G401 (cell line): ENCODE measurements at places on chromosomes 7 and 10.

GRCh38 chr7:10643545-10643944 is 330.1 kb upstream of the PHF14 start:
- no peak for DNase-seq

GRCh38 chr10:67976292-67977245 is 92.1 kb downstream of the SIRT1 start:
- peak; percentile 47 for DNase-seq

DNA sequence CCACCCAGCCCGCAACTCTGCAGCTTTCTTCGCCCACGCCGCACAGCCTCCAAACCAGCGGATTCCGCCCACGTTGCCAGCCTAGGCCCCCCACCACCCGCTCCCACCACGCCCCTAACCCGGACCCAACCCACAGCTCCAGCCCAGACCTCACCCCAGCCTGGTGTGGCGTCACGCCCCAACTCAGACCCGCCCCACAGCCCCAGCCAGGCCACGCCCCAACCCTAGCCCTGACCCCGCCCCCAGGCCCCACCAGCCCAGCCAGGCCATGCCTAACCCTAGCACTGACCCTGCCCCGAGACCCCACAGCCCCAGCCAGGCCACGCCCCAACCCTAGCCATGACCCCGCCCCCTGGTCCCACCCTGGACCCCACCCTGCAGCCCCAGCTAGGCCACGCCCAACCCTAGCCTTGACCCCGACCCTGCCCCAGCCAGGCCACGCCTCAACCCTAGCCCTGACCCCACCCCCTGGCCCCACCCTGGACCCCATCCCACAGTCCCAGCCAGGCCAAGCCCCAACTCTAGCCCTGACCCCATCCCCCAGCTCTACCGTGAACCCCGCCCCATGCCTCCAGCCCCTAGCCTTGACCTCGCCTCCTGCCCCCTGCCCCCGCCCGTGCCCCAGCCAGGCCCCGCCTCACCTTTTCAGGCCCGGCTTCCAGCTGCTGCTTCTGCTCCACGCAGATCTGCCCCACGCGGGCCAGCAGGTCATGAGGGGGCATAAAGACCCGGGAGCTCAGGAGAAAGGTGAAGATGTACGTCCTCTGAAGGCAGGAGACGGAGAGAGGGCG is 64.0 kb downstream of the RASGEF1A start:
- no peak for DNase-seq

DNA sequence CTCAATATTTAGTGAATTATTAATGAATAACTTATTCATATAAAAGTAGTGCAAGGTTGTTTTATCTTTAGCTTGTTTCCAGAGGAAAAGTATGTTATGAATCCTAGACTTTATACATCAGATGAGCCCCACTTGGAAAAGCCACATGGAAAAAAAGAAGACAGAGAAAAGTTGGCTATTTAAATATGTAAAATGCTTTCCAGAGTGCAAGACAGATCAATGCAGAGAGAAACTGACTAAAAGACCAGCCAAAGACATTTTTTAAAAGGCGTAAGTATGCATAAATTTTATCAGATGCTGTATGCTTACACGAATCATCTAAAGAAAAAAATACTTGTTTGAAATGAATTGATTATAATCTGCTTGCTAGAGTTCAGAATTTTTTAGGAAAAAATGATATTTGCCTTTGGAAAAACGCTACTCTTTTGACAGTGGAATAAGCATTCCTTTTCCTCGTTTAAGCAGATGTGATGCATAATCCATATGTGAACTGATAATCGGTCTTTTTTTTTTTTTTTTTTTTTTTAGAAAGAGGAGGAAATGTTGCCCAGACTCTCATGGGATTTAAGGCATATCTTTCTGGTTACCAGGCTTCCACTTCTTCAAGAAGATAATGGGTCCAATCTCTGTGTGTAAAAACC is 70.7 kb downstream of the RELN start:
- DNase-seq: no peak

- DNase-seq: no peak
Observed at GRCh38 chr7:7720193-7720592, 1.8 kb upstream of the RPA3 start.

DNA sequence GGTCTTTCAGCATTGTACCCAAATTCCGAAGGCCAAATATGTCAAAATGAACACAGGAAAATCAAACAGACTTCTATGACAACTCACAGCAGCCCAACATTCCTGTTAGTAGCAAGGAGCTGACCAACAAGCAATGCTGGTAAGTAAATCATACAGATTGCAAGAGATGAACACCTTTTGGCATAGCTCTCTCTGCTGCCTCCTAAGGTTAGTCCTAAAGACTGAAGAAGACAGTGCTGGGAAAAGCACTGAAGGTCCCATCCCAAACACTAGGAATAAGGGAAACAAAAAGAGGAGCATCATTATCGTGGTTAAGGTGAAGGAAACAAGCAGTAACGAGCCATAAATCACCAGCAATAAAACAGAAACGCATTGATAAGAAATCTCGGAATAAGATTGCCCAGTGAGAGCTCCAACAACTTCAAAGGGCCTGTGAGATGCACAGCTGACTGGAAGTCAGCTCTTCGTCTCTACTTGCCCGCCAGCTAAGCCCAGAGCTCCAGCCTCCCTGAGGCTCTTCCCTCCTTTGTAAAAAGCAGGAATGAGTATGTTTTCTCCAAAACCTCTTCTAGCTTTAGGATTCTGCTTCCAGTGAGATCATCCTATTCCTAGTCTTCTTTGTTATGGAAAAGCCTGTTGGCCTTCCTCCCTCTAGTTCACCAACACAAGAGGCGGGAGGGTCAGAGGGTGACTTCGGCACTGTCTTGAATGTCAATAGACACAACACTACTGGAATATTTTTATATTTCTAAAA is 15.3 kb downstream of the NUDT5 start:
- DNase-seq: no peak

DNA sequence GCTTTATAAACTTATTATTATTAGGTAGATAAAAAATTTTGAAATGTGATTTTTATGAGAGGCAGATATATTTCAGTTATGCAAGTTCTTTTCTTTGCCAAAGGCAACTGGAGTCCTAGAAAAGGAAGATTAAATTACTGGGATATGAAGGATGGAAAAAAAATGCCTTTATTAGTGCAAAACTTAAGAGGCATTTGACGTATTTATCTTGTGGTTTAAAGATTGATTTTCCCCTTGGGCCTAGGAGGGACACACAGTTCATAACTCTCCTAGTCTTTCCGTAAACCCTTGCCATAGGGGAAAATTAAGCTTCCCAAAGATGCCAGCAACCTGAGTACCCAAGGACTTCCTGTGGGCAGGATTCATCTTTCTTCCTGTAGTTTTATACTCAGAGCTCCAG is 3.1 kb upstream of the STEAP4 start:
- DNase-seq: no peak

- DNase-seq: no peak
Observed at GRCh38 chr10:29657719-29658274, 23.0 kb upstream of the SVIL start.

- DNase-seq: no peak
Observed at GRCh38 chr7:10634239-10634638, 339.4 kb upstream of the PHF14 start.

DNA sequence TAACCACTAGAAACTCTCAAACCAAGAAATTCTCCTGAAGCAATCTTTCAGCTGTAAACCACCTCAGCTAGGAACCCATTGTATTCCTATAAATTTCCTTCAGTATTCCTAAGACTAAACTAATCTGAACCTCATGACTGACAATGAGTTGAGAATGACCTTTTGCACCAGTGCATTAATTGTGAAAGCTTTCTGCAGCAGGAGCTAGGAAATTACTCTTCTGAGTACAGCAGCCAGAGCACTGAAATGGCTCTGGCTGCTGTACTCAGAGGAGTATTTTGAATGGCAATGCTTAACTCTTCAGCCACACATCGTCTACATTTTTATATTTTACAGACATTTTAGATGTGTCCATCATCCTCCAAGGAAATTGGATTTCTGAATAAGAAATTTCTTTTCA is 109.7 kb downstream of the PCDH15 start:
- DNase-seq: no peak

GRCh38 chr7:148882192-148882591 is 1.9 kb downstream of the EZH2 start:
- DNase-seq: no peak

DNA sequence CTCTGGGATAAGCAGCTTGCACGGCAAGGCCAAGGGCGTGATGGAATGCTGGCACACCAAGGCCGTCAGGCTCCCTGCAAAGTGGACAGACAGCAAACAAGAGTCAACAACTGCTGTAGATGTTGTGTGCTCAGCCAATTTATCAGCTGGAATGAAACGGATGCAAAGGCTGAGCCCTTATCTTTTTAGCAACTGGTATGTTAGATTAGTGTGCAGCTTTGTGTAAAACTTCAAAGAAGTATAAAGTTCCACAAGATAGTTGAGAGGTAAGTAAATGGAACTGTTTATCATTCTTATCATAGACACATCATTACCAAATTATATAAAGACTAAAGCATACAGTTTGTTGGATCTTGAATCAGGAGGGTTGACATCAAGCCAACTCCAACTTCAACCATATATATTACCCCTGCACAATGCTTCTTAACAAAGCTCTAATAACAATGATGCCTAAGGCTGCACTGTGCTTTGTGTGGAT is 289.0 kb downstream of the TNS3 start:
- DNase-seq: no peak

DNA sequence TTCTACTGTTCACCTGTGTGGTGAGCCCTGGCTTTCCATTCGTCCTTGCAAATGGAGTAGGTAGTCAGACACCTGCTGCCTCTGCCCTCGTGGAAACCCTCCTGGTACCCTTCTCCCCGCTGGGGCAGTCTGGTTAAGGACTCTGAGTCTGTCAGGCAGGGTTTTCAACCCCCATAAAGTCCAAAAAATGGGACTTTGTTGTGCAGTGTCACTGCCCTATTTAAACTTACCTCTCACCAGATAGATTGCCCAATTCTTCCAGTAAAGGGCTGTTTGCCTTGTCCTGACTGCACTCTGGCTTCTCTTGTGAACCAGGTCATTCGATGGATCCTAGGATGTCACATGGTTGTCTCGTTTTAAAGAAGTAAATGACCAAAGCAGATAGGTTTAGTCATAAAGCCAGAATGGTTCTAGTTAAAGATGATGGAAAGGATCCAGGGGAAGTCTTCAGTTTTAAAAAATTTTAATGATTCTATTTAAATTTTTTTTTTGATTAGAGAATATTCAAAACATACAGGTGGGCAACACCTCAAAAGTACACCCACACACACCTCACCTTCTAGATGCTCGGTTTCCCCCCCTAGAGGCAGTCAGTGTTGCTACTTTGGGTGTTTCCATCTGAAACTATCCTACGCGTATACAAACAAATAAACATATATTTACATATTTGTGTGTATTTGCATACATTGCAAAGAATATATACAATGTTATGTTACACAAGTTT is 22.0 kb downstream of the TMEM176B start:
- DNase-seq: no peak

DNA sequence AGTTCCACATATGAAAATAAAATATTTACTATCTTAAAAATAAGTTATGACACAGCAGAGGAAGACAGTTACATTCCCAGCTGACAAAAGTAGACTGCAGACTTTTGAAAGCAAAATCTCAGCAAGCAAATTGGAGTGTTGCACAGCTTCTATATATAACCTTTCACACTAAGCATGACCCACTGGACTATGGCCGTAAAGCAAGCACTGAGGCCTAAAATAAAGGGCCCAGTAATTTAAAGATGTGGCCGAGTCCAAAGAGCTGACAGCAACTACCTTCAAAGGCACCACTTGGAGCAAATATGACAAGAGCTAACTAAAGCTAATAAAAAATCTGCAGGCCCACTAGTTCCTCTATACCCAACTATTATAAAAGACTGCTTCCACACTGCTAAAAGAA is 6.5 kb downstream of the GDI2 start:
- no peak for DNase-seq

DNA sequence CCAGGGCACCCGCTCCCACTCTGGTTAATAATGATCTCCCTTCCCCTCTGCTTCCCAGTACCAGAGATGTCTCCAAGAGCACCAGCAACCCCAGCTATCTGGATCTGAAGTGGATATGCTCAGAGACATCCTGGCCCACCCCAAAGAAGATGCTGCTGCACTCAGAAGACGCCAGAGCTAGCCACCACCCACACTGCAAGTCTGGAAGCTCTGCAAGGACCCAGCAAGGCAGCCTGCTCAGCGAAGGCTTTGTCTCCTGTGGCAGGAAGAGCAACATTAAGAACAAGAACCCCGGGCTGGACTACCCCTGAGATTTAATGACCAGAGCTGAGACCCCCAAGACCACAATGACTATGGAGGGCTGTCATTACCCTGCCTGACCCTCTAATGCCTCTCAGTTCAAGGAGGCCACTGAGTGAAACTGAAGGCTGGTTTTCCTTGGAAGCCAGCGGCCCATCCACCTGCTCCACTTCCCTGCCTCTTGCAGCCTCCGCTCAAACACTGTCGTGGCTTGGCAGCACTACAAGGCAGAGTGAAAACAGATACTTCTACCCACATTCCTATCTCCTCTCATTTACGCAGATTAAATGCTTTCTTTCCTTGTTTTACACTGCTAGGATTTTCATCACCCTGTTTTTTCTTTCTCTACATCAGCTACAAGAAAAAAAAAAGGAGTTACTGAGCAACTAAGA is 202.2 kb downstream of the SNX10 start:
- DNase-seq: no peak

DNA sequence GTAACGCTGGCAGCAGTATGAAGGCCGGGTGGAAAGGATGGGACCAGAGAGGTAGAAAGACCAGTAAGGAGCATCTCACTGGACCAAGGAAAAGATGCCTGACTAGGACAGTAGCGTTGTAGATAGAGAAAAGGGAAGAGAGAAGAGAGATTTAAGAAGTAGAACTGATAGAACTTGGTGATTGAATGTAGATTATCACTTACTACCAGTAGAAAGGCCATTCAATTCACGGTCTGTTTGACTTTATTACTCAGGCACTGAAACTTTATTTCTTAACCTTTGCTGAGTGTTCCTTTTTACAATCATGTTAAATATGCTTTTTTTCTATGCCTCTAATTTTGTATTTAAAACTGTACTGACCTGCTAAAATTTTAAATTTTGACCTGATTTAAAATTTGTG is 12.2 kb downstream of the MCU start:
- no peak for DNase-seq

DNA sequence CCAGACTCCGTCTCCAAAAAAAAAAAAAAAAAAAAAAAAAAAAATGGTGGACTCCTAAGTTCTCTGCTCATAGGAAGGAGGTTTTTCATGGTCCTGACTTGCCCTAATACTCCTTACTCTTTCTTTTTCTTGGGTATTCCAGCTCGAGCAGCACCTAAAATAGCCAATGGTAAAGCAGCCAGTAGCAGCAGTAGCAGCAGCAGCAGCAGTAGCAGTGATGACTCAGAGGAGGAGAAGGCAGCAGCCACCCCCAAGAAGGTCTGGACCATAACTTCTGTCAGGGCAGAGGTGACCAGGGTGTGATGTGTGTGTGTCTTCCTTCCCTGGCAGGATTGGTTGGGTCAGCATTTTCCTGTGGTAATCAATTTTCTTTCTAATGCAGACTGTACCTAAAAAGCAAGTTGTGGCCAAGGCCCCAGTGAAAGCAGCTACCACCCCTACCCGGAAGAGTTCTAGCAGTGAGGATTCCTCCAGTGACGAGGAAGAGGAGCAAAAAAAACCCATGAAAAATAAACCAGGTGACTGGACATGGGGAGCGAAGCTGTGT is 6.9 kb downstream of the NOLC1 start:
- DNase-seq: no peak

- DNase-seq: peak; percentile 99
Observed at GRCh38 chr7:25288556-25289307, 60.4 kb upstream of the NPVF start.

- DNase-seq: no peak
Observed at GRCh38 chr7:55206235-55207029, 158.7 kb upstream of the LANCL2 start.
